ENCODE measurements at places on chromosomes 12 and 14. TPM values are rescaled to one million over a fixed set of nuclear protein-coding genes. Genes with fewer than 3 reads are reported as not detected.

The PRKCH gene
- total RNA-seq: 17.8 TPM

The GAS2L3 gene
- total RNA-seq: 27.2 TPM

GRCh38 chr12:95286713-95287112 lies 69.1 kb downstream of the VEZT start:
- DNase-seq: no peak

The NGB gene
- not detected for total RNA-seq

The TAS2R30 gene
- 5.8 TPM for total RNA-seq

DNA sequence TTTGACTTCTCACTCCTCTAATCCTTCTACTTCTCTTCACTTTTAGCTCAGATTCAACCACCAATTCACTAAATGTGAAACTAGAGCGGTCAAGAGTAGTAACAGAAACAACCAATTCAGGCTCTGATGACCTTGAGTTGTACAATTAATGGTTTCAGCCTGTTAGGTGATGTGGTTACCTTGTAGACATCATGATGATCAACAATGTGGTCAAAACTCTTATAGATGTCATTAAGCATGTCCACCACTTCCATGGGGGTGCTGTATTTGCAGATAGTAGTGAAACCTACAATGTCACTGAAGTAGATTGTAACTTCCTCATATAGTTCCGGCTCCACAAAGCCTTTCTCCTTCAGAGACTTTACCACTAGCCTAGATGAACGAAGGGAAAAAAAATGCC lies 54.1 kb upstream of the PLBD1 start:
- DNase-seq: no peak

The PLEK2 gene
- 36.5 TPM for total RNA-seq

The C12orf50 gene
- total RNA-seq: not detected

The SERPINA1 gene
- 150 TPM for total RNA-seq

- no peak for DNase-seq
Observed at GRCh38 chr12:117498256-117498655, 136.8 kb upstream of the NOS1 start.

DNA sequence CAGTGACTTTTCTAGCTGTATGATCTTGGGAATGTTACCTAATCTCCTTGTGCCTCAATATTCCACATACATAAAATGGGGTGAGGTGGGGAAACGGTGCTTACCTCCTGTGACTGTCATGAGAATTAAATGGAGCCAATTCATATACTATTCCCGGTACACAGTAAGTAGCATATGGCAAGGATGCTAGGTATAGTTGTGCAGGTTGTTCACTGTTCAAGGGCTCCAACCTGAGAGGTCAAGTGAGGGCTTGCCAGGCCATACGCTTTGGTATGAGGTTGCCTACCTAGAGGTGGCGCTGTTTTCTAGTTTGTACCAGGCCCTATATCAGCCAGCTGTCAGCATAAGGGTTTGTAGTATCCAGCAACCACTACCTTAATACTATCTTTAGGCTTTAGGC lies 3.6 kb upstream of the BATF start:
- peak; percentile 51 for DNase-seq

DNA sequence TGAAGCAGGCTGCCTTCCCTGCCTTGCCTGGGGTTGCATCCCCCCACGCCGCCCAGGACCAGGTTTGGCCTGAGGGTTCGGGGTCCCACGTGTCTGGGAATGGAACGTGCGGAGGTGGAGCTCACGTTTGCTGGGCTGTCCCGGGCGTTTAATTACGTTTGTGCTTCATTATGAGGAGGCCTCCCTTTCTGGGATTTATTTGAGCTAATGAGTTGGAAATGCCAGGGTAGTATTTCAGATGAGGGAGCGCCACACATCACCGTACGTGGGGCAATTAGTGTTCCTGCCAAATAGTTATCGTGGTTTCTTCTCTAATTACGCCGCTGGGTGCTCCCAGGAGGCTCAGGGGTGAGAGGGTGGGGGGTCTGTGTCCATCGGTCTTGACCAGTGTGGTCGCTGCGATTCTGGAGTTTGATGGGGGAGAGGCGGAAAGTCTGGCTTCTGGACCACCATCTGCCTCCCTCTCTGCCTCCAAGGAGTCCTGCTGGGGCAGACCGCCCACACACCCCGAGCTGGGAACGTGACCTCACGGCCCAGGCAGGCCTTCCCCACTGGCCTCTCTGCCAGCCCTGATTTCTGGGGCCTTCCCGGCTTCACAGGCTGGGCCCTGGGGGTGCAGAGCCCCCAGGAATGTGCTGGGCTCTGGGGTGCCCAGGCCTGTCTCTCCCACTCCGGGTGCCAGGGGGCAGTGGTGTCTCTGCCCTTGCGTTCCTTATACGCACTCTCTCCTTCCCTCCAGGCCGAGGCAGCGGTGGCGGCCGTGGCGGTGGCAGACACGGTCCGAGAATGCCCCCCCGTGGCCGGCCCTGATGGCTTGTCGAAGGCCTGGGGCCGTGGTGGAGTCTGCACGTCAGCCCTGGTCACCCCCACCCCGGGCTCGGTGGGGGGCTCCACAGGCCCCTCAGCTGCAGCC lies 18.9 kb downstream of the KIF26A start:
- no peak for DNase-seq

DNA sequence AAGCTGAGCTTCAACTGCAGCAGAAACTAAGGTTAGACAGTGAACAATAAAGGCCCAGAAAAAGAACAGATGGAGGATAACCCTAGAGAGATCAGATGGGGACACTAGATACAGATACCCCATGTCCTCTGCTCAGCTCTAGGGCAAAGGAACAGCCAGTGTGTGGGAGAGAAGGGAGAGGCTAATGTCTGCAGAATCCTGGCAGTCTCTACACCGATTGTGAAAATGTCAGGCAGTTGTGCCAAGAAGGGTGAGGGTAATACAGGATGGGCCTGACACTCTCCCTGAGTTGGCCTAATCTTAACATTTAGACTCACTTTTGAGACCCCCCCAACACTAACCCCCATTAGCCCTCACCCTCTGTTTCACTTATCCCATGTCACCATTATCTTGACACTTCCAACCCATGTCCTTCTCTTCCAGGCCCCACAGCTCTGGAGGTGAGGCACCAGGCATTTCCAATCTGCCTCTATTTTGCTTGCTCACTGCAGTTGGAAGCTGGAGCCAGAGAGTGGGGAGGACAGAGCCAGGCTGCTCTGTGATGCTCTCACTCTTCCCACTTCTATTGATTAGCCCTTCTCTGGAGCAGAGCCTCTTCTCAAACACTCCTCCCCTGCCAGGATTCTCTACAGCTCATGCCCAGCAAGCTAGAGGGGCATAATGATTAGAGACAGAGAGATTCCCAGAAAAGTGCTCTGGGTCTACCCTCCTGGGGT lies 3.0 kb upstream of the BLOC1S1 start:
- DNase-seq: no peak

- peak; percentile 56 for DNase-seq
Observed at GRCh38 chr14:93683226-93683625, 105.1 kb downstream of the PRIMA1 start.

GRCh38 chr12:87760943-87761342 lies 268.3 kb downstream of the C12orf50 start:
- no peak for DNase-seq

- no peak for DNase-seq
Observed at GRCh38 chr12:117518594-117519270, 157.3 kb upstream of the NOS1 start.

- DNase-seq: no peak
Observed at GRCh38 chr14:73789989-73790581, 61.5 kb upstream of the PTGR2 start.

The RNASE2 gene
- not detected for total RNA-seq

The AICDA gene
- not detected for total RNA-seq

The SPX gene
- total RNA-seq: 6.4 TPM

The PARP2 gene
- 49.4 TPM for total RNA-seq

GRCh38 chr12:96327346-96327745 lies 72.9 kb downstream of the CDK17 start:
- DNase-seq: no peak

DNA sequence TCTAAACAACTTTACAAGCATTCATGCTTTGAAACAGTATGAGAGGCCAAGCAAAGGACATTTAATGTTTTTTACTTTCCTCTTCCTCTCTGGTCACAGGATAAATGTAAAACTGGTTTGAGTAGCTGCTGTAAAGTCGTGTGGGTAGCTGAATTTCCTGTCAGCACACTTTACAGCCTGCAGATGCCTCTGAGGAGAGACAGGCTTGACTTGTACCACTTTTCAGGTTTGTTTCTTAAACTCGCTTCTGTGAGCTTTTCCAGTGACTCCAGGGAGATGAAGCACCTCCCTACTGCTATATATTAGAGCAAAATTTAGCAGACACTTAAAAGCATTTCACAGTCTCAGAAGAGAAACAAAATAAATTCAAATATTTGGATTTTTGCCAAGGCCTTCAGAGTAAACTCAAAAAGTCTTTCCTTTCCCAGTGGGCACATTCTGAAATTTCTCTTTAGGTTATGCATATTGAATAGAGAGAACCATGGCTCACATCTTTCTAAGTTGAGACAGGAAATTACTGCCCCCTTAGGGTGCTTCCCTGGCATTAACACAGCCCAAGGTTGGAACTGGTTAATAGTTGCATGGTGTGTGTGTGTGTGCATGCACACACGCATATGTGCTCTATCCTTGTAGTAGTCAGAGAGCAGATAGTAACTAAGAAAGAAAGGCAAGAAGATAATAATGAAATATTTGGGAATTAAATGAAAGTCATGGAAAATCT lies 557.3 kb upstream of the MIS18BP1 start:
- peak; percentile 13 for DNase-seq

DNA sequence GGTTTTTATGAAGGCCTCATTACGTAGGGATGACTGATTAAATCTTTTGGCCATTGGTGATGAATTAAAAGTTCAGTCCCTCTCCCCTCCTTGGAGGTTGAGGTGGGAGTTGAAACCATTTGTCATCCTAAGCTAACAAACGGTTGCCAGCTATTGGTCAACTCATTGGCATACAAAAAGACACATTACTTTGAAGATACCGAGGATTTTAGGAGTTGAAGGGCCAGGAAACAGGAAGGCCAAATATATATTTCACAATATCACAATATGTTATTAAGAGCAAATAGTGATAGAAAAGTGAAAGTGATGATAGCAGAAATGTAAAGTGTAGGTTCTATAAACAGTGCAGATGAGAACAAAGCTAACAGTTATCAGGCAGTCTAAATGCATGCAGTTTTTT lies 24.4 kb downstream of the RCOR1 start:
- DNase-seq: no peak

The SIVA1 gene
- total RNA-seq: 99.3 TPM

- DNase-seq: no peak
Observed at GRCh38 chr14:79564371-79564770, 646.9 kb downstream of the DIO2 start.

The CD163L1 gene
- 0.11 TPM for total RNA-seq

Data from Caco-2 (cell line).